ENCODE measurements at places on chromosomes 1 and 21.

- H3K4me1 ChIP-seq = no peaks in the 10 kb centered on the region
- H3K27ac ChIP-seq = peak overlapping the region; percentile 96
- peak; percentile 79 for DNase-seq
- H3K36me3 ChIP-seq = no peaks in the 10 kb centered on the region
- no peaks in the 10 kb centered on the region for H3K27me3 ChIP-seq
Observed at GRCh38 chr1:111739925-111740765, 950 bp upstream of the INKA2 start.

- H3K27ac ChIP-seq = no peak overlapping the region
- no peak for DNase-seq
- H3K4me1 ChIP-seq = no peaks in the 10 kb centered on the region
- H3K4me3 ChIP-seq = no peak overlapping the region
- no peaks in the 10 kb centered on the region for H3K27me3 ChIP-seq
- no peaks in the 10 kb centered on the region for H3K36me3 ChIP-seq
Observed at GRCh38 chr1:74266001-74266400, 30.8 kb downstream of the TNNI3K start.

DNA sequence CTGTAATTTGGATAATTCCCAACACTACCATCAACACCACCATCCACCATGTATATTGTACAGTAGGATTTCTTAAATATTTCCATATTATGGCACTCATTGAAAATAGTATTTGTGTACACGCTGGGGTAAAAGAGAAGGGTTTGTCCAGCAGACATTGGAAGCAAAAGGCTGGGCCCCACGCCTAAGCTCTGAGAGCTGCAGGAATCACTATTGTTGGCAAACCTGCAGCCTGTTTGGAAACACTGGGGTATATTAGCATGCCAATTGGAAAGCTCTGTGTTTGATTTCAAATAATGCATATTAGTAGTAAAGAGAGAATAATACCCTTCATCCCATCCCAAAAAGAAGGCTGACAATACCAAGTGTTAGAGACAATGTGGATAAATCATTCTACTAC, 81.5 kb upstream of the DPYD start:
- no peak overlapping the region for H3K4me3 ChIP-seq
- H3K36me3 ChIP-seq = no peaks in the 10 kb centered on the region
- no peaks in the 10 kb centered on the region for H3K4me1 ChIP-seq
- DNase-seq = no peak

GRCh38 chr1:38875811-38876210, 2.7 kb upstream of the MYCBP start:
- no peaks in the 10 kb centered on the region for H3K36me3 ChIP-seq
- no peak overlapping the region for H3K27ac ChIP-seq
- H3K4me3 ChIP-seq = no peak overlapping the region
- no peaks in the 10 kb centered on the region for H3K27me3 ChIP-seq
- peaks cover 20% of the 10 kb centered on the region for H3K4me1 ChIP-seq

- H3K36me3 ChIP-seq = no peaks in the 10 kb centered on the region
- H3K27me3 ChIP-seq = no peaks in the 10 kb centered on the region
- DNase-seq = peak; percentile 7
- no peak overlapping the region for H3K4me3 ChIP-seq
- no peak overlapping the region for H3K27ac ChIP-seq
- H3K4me1 ChIP-seq = no peaks in the 10 kb centered on the region
Observed at GRCh38 chr1:58911841-58912499, 128.1 kb upstream of the JUN start.

DNA sequence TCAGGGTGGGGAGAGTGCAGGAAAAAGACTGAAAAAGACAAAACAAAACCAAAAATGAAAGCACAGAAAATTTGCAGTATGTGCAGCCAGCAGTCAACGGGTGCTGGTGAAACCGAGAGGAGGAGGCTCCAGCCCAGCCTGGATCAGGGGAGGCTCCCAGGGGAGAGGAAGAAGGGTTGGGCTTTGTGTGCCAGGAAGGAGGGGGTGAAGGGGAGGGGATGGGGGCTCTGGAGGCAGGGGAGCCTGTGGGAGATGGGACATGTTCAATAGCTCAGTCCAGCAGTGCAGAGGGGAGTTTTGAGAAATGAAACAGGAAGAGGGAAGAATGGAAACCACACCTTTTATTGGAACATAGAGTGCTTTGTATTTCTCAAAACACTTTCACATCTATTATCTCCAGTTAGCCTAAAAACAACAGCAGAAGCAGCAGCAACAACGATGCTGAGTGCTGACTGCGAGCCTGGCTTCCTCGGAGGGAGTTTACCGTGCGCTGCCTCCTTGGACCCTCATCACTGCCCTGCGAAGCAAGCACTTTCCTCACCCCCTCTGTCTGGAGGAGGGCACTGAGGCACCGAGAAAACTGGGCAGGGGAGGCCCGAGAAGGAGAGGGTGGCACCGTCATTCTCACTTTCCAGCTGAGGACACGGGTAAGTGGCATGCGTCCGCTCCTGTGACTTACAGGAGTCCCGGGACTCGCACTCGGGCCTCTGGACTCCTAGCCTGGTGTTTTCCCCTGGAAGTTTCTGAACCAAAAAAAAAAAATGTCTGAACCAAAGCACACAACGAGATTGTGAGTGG, 62.9 kb downstream of the MDM4 start:
- DNase-seq = no peak
- no peaks in the 10 kb centered on the region for H3K36me3 ChIP-seq
- no peak overlapping the region for H3K27ac ChIP-seq
- H3K27me3 ChIP-seq = no peaks in the 10 kb centered on the region
- H3K4me1 ChIP-seq = no peaks in the 10 kb centered on the region

- peaks cover 6% of the 10 kb centered on the region for H3K4me1 ChIP-seq
- H3K27ac ChIP-seq = no peak overlapping the region
- no peak for DNase-seq
- H3K27me3 ChIP-seq = no peaks in the 10 kb centered on the region
- no peak overlapping the region for H3K4me3 ChIP-seq
- no peaks in the 10 kb centered on the region for H3K36me3 ChIP-seq
Observed at GRCh38 chr1:93695411-93696005, 13.9 kb upstream of the BCAR3 start.

DNA sequence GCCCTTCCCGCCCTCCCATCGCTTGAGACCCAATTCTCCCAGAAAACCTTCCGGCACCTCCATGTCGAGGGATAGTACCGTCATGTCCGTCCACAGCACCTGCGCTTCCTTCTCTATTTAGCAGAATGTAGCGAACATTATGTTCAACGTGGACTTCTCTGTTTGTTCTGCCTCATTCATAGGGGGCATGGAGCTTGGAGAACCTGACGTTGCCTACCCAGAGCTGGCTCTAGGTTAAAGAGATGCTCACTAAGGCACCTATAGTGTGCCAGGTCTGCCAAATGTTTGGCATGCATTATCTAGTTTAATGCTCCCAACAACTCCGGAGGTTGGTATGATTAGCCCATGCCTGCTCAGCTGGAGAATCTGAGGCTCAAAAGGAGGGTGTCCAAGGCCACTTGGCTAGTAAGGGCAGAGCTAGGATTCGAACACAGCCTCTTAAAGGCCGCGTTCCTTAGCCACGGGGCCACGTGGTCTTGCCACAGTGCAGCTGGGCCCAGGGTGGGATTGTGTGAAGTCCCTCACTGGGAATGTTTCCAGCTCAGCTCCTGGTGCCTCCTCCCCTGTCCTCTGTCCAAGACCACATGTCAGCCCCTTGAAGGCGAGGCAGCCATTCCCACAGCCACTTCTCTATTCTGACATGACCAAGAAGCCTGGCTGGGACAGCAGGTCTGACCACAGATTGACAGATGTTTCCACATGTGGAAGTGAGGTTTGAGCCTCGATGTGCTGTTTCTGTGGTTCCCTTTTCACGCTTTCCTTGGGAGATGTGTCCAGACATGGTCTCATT, 57.8 kb downstream of the RUNX3 start:
- no peaks in the 10 kb centered on the region for H3K36me3 ChIP-seq
- no peak for DNase-seq
- H3K4me3 ChIP-seq = no peak overlapping the region
- no peaks in the 10 kb centered on the region for H3K27me3 ChIP-seq
- no peak overlapping the region for H3K27ac ChIP-seq

GRCh38 chr1:89609781-89610456, 23.0 kb upstream of the LRRC8C start:
- H3K4me3 ChIP-seq = peak overlapping the region; percentile 0
- no peaks in the 10 kb centered on the region for H3K27me3 ChIP-seq
- DNase-seq = no peak
- H3K4me1 ChIP-seq = peaks cover 58% of the 10 kb centered on the region
- no peaks in the 10 kb centered on the region for H3K36me3 ChIP-seq

- H3K4me1 ChIP-seq = no peaks in the 10 kb centered on the region
- no peak overlapping the region for H3K4me3 ChIP-seq
- H3K36me3 ChIP-seq = no peaks in the 10 kb centered on the region
- no peak for DNase-seq
- H3K27ac ChIP-seq = no peak overlapping the region
- H3K27me3 ChIP-seq = no peaks in the 10 kb centered on the region
Observed at GRCh38 chr1:78297836-78298235, 192.9 kb upstream of the PTGFR start.

DNA sequence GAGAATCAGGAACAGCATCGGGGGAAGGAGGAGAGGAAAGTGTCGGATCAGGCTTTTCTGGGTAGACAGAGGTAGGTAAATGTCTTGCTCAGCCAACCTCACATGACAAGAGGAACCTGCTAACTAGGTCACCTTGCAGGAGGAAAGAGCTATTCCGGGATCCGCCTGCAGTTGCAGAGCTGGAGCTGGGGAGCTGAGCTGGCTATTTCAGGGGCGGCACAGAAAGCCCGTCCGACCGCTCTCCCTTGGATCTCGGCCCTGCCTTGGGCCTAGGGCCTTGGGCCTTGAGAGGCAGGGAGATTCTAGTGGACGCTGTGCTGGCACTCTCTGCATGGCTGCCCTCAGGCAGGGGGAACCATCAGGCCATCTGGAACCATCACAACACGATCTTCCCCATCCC, 56.5 kb upstream of the CTPS1 start:
- no peaks in the 10 kb centered on the region for H3K27me3 ChIP-seq
- H3K4me3 ChIP-seq = no peak overlapping the region
- no peak overlapping the region for H3K27ac ChIP-seq
- no peaks in the 10 kb centered on the region for H3K4me1 ChIP-seq
- no peaks in the 10 kb centered on the region for H3K36me3 ChIP-seq
- DNase-seq = no peak

DNA sequence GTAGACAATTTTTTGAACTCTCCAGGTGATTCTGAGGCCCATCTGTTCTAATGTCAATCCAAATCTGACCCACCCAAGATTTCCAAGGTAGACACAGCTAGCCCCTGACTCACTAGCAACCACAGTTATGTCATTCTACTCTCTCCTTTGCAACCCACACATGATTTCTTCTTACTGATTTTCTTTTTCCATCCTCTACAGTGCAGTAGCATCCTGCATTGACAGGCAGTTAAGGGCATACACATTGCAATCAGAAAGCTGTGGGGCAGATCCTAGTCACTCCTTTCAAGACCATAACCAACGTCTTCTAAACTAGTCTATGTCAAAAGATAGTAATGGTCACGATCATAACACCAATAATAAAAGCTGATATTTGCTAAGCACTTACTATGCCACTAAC, 54.2 kb downstream of the JAK1 start:
- no peaks in the 10 kb centered on the region for H3K27me3 ChIP-seq
- H3K36me3 ChIP-seq = no peaks in the 10 kb centered on the region
- DNase-seq = no peak

DNA sequence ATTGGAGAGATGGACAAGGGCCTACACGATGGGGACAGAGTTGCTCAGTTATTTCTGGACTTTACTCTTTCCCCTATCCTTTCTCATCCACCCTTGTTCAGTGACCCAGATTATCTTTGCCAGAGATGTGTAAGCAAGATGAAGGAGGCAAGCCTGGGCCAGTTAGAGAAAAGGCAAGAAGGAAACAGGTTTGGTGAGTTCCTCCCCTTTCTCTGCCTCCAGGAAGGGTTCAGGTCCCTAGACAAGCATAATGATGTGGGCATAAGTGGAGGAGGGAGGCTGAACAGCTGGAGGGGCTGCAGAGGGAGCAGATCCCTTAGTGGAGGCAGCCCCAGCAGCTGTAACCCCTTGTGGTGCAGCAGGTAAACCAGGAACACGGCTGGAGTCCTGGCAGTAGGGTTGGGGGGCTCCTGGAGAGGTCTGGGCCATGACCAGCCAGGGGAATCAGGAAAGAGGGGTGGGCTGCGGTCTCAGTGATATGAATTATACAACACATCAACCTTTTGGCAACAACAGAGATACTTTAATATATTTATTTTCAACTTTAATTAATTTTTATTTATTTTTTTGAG, 9.2 kb upstream of the CDC42 start:
- DNase-seq = no peak
- no peak overlapping the region for H3K4me3 ChIP-seq
- H3K27me3 ChIP-seq = no peaks in the 10 kb centered on the region
- H3K4me1 ChIP-seq = peaks cover 16% of the 10 kb centered on the region
- no peak overlapping the region for H3K27ac ChIP-seq
- no peaks in the 10 kb centered on the region for H3K36me3 ChIP-seq

DNA sequence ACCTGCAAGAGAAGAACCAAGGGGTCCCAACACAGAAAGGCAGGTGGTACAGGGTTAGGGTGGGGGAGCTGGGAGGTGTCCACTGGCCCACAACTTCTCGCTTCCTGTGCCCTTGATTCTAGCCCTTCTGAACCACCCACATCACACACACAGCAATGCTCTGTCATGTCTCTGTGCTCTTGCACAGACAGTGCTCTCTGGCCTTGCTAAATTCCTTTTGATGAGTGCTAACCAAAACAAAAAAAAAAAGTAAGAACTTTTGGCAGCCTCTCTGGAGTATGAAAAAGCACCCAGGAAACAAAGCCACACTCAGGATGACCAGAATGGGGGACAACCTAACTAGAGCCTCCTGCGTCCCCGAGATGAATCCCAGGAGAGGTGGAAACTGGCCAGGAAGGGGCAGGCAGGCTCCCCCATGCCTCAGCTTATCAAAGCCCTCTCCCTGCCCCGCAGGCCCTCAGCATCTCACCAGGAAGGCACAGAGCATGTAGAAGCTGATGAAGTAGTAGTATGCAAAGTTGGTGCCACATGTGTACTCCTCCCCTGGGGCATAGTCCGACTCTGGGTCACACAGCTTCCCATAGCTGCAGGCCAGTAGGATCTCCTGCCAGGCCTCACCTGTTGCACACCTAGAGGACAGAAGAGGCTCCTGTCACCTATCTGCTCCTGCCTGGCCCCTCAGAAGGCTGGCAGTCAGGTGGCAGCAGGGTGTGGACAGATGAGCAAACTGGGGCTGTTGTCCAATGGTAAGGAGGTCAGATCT, 27.2 kb upstream of the KIF21B start:
- H3K4me1 ChIP-seq = no peaks in the 10 kb centered on the region
- DNase-seq = no peak
- no peaks in the 10 kb centered on the region for H3K36me3 ChIP-seq
- H3K4me3 ChIP-seq = no peak overlapping the region
- no peaks in the 10 kb centered on the region for H3K27me3 ChIP-seq

DNA sequence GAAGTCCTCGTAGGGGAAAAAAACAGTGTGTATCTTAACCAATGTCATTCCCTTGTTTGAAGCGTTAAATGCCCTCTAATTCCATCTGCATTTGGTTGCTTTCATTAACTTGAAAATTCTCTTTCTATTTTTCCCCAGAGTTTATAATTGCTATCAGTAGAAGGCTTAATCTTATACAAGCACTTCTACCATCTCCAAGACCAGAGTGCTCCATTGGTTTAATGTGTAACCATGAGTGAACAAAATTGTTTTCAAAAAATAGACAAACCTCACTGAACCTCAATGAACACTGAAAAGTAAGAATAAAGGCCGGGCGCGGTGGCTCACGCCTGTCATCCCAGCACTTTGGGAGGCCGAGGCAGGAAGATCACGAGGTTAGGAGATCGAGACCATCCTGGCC, 141.3 kb downstream of the RGS7 start:
- no peak overlapping the region for H3K27ac ChIP-seq
- no peaks in the 10 kb centered on the region for H3K27me3 ChIP-seq
- no peak for DNase-seq
- H3K4me3 ChIP-seq = no peak overlapping the region

GRCh38 chr1:230679825-230680224, 34.1 kb downstream of the AGT start:
- H3K27ac ChIP-seq = no peak overlapping the region
- H3K4me3 ChIP-seq = no peak overlapping the region
- no peak for DNase-seq
- no peaks in the 10 kb centered on the region for H3K4me1 ChIP-seq
